ENCODE measurements at places on chromosomes 2 and 18.

DNA sequence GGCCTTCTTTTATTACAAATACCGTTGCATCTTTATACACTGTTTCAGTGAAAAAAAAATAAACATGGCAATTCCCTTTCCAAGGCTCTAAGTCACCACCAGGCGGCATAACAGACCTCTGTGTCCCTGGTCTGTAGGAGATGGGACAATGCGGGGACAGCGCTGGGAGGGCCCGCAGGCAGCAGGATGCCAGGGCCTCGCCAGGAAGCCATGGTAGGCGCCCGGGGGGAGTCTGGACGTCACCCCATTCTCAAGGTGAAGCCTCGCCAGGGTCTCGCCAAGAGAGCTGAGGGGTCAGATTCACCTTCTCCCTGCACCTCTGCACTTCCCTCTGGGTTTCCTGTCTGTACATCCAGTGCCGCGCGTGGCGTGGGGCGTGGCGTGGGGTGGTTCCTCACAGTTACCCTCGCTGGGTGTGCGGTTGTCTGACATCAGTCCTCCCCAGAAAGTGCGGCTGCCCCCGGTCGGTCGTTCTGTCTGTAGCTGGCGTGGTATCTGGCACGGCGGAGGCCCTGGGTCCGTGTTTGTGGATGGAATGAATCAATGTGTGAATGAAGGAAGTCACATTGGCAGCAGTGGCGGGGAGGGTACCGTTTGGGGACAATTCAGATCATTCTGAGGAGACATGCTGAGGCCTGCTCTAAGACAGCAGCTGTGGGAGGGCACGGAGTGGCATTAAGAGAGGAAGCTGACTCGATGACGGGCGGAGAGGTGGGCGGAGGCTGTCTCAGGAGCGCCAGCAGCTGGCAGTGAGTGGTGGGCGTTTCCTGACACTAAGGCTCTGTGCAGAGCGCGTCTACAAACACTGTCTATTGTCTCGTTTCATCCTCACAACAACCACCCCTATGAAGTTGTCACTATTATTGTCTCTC lies 46.0 kb downstream of the LRRFIP1 start:
- peak; percentile 79 for DNase-seq

DNA sequence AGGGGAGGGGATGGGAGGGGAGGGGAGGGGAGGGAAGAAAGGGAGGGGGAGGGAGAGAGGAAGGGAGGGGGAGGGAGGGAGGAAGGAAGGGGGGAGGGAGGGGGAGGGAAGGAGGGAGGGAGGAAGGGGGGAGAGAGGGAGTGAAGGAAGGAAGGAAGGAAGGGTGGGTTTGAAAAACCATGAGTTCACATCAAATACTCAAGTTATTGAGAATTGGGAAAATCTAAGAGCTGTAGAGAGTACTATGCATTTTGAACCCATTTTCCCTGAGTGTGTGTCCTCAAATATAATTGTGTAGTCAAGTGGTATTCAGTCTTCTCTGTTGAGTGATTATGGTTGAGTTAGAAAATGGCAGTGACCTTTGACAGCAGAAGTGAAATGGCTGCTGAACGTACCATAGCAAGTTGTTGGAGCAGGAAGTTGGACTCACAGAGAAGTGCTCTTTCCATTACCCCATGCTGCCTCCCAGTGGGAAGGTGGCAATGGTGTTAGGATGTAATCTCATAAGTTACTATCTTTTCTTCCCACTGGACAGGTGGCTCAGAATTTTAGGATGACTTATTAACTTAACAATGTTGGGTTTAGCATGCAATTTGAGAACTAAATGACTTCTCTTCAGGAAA lies 214.6 kb downstream of the SETBP1 start:
- no peak for DNase-seq

GRCh38 chr18:78659057-78659456 lies 320.6 kb upstream of the SALL3 start:
- no peak for DNase-seq

- DNase-seq = no peak
Observed at GRCh38 chr2:210474776-210475175, 1.8 kb downstream of the LANCL1 start.

DNA sequence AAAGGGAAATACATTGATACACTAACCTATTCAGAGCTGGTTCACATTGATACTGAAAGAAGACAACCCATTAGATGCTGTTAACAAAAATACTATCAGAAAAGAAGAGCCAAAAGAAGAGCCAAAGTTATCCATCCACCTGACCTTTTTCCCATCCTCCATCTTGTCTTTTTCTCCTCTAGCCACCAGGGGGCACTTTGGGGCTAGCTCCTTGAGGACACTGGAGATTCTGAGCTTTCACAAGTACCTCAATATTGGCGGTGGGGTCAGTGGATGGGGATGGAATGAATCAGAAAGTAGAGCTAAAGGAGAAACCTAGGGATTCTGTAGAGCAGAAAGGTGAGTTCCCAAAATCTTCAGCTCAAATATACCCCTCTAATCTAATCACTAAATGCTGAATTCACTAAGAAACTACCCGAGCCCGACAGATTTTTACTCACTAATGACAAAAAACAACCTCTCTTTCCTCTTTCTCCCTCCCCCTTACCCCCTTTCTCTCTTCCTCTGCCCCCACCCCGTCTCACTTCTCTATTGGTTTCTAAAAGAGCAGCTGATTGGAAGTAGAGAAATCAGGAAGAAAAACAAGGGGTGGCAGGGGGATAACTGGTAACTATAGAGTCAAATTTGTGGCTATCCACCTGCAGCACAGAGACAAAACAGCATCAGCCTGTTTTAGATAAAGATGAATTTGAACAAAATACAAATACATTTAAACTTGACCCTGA lies 203.3 kb downstream of the TCF4 start:
- no peak for DNase-seq

GRCh38 chr2:47945046-47945781 lies 38.9 kb upstream of the FBXO11 start:
- no peak for DNase-seq

DNA sequence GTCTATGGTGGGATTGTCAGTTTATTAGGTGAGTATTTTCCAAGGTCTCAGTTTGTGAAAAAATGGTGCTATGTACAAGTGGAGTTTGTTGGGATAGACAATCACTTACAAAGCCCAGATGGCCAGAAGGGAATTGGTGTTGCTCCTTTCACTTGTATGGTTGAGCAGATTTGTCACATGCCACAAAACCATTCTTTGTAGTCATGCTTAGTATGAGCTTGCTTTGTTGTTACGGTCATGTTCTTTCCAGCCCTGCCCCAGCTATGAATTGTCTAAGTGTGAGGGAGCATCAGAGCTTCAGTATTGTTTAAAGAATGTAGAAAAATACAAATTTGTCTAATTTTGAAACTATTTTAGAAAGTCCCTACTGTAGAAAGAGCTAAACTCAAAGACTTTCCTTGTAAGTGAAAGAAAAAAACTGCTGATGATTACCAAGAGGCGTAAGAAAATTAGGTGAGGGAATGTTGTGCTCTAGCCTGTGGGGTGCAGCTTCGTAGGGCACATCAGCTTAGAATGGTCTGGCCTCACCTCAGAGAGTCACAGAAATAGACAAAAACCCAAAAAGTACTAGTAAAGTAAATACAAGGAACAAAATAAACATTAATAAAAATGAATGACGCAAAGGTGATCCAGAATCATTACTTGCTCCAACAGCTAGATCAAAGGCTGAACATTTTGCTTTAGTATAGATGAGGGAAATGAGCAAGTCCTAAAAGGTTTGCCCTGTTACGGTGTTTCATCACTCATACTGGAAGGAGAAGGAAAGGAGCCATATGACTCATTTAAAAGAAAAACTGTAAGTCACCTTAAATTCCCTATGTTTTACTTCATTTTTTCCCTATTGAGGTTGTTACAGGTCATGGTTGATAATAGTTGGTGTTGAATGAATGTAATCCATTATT lies 9.2 kb downstream of the TGIF1 start:
- DNase-seq = no peak

DNA sequence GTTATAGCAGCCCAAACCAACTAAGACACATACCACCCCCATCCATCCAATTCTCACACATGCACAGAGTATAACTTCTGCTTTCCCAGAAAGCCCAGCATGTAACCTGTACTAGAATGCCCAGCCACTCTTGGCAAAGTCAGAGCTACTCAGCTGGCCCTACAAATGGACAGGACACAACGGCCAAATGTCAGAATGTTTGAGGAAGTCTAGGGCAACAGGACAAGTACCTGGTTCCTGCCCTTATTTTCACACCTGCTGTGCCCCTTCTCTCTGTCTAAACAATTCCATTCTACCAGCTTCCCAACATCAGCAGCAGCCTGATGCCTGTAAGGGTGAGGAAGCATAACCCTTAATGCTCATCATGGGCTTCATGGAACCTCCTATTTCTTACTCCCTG lies 15.1 kb upstream of the BZW1 start:
- no peak for DNase-seq

GRCh38 chr2:68925295-68925896 lies 27.3 kb downstream of the GKN2 start:
- DNase-seq = no peak

DNA sequence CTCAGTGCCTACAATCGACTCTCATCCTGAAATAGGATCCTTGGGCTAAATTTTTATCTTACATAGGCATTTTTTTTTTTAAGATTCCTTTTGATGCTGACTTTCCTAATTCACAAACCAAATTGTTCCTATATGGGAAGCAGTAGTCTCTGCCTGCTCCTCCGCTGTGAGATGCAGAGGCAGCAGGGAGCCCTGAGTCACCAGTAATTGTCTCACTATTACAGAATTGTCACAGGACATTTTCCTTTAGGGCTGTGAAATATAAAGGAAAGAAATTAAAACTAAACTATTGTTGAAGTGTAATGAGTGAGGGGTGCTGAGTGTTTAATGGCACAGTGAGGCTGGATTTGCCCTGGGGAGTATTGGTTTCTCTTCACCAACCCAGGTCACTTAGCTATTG lies 63.8 kb downstream of the MYO3B start:
- no peak for DNase-seq
